T follicular helper cell (primary cell): ENCODE measurements at places on chromosomes 4 and X.

DNA sequence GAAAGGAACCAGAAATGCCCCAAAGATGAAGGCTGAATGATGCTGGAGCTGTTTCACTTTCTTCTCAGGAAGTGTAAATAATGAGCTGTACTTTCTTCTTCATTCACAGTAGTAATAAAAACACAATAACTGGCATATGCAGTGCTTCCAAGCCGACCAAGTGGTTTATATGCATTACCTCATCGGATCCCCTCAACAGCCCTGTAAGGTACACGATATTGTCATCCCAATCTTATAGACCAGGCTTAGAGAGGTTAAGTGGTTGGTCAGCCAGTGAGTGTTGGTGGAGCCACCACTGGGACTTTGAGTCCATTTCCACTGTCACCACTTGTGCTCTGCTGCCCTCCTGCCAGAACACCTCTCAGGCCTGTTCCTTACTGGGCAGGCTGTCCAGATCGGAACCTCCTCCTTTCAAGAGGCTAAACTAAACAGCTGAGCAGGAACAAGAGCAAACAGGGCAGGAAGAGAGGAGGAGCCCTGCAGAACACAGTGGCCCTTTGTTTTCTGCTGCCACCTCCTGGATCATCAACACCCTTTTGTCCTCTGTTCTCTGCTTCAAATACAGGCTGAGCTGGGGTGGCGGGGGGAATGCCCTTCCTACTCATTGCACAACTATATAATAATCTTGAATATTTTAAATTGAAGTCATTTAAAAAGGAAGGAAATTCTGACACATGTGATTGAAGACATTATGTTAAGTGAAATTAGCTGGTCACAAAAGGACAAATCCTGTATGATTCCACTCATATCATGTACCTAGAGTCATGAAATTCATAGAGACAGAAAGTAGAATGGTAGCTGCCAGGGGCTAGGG, 112.5 kb upstream of the ATP6AP2 start:
- DNase-seq = no peak

GRCh38 chr4:6873792-6874461, 35.7 kb upstream of the TBC1D14 start:
- DNase-seq = peak; percentile 69

DNA sequence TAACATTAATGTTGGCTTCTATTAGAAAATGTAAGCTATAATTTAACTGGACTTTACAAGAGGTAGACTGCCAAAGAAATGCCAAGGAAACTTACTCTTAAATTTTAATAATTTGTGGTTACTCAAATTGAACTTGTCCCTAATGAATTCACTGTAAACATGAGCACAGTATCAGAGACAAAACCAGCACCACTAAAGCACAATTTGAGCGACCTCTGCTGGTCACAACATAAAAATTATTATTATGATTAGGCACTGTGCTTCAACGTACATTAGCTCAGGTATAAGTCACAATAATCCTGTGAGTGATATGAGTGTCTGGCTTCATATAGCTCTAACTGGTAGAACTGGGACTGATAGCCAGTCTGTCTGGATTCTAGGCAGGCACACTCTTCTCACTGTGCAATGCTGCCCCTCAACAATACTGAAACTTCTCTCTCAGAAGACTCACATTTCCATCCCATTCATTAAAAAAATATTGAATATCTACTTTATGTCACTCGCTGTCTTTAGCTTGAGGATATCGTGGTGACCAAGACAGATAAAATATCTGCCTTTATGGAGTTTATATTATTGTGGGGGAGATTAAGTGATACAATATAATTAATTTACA, 8.0 kb downstream of the NUDT6 start:
- DNase-seq = no peak

DNA sequence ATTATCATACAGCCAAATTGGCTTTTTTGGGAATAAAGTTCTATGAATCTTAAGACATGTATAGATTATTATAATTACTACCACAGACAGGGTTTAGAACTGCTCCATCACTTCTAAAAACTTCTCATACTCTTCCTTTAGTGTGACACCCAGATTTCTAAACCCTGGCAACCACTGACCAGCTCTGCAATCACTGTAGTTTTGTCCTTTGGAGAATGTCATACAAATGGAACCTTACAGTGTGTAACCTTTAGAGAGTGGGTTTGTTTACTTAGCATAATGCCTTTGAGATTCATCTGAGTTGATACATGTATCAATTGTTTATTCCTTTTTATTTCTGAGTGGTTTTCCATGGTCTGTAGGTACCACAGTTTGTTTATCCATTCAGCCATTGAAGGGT, 95.0 kb downstream of the TMEM164 start:
- no peak for DNase-seq

DNA sequence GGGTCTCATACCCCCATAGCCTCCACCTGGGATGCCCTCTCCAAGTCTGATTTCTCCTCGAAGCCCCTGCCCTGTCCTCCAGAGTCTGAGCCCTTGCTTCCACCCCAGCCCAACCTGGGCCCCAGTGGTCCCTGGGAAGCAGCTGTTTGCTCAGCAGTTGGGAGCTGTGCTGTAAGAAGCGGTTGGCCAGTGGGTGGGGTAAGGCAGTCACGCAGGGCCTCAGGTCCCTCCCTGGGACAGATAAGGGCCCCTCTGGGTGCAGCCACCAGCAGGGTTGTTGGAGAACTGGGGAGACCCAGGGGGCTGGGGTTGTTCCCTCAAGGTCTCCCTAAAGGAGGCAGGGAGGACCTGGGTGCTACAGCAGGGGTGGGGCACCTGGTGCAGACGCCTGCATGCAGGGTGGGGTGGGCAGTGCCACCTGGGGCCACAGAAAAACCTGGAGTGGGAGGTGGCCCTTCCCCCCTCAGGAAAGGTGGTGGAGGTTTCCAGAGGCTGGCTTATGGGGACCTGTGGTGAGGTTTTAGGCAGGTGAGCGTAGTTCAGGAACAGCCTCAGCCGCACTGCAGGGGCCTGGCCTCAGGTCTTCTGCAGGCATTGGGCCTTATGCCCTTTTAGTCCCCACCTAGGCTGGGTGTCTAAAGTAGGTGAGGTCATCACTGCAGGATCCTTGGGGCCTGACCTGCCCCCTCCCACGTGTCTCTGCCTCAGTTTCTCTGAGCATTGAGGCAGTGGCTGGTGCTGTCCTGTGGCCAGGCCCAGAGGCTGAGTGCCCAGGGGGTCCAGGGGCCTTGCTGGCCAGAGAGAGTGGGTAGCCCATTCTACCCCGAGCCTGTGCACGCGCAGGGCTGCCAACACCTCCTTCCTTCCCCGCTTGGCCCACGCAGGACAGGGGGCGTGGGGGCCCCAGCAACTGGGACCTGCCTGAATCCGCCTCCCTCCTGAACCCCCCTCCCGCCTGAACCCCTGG, 3.1 kb upstream of the SLC26A1 start:
- DNase-seq = no peak

GRCh38 chrX:42803320-42803719, 25.4 kb upstream of the PPP1R2C start:
- DNase-seq = no peak

DNA sequence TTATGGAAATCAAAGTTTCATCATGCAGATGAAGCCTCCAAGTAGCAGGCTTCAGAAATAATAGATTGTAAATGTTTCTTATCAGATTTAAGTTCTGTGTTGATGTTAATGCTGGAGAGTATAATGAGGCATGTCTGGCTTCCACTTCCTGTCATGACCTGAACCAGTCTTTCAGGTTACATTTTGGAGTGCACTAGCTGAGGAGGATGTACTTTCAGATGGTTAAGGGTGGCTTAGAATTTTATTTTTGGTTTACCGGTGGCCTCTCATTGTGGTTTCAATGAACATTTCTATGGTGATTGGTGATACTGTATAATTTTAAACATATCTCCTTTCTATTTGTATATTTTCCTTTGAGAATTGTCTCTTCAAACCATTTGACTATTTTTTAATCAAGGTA, 890.4 kb downstream of the SH3BGRL start:
- no peak for DNase-seq

GRCh38 chr4:17769406-17770174, 11.8 kb downstream of the FAM184B start:
- no peak for DNase-seq

GRCh38 chrX:7108030-7108429, 39.5 kb upstream of the STS start:
- DNase-seq = no peak

DNA sequence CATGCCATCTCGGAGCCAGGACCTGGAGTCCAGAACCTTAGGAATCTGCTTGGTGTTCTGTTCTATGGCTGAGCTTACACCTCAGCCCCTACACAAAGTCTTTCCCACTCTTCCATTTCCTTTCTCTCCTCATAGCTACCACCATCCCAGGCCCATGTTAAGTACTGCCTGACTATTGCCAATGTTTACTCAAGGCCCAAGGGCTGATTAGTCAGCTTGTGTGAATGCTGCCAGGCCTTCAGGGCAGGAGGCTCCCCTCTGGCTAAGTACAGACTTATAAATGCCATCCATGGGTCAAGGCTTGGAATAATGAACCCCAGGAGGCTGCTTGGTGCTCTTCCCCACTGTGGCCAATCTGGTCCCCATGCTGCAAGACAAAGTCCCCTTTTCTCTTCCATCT, 411.6 kb upstream of the MAGEB18 start:
- no peak for DNase-seq

GRCh38 chr4:77496457-77496856, 109.2 kb upstream of the CXCL13 start:
- no peak for DNase-seq

- no peak for DNase-seq
These were observed 59.5 kb downstream of the RXFP1 start for GRCh38 chr4:158581161-158581560.

- DNase-seq = no peak
These were observed 74.8 kb downstream of the IL15 start for GRCh38 chr4:141711211-141711610.

DNA sequence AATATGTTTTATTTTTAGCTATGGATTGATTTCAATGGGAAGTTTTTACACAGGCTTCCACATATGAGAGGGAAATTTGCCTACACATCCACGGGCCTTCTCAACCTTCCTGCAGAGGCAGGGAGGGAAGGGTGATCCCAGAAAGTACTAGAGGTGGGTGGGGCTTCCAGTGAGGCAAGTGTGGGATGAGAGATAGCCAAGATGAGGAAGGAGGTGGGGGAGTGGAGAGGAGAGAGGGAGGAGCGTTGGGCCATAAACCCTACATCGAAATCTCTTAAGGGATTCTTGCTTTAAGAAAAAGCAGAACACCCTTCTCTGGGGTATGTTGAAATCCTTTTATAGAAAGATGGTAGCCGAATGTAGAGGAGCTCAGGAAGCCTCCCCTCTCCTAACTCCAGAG, 19.0 kb downstream of the NKX6-1 start:
- DNase-seq = no peak

- DNase-seq = no peak
These were observed 1833.2 kb upstream of the PCDH7 start for GRCh38 chr4:28886934-28887333.

GRCh38 chrX:9420275-9421265, 44.3 kb upstream of the TBL1X start:
- DNase-seq = no peak

DNA sequence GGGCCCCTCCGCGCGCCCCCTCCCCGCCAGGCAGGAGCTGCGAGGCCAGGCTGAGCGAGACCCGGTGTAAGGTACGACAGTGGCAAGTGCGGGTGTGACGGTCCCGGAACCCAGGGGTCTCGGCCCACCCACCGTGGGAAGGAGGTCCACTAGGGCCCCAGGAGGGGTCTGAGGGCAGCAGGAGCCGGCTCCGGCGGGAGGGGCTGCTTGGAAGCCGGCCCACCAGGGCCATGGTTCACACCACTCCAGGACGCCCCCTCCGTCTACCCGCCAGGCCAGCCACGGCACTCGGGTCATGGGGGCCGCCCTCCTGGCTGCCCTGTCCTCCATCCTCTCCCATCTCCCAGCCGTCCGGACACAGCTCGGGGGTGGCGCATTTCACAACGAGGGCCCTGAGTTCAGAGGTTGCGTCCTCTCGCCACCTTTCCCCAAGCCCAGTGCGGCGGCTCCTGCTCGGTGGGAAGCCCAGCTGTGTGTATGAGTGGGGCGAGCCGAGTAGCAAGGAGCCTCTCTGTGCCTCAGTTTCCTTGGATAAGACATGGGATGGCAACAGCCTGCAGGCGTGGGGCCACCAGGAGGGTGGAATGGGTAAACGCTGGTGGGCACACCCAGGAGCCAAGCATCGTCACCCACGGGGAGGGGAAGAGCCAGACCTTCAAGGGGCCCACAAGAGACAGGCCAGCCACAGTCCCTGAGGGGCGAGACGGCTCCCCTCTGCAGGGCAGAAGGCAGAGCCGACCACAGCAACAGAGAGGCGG, 81.3 kb downstream of the FAM53A start:
- no peak for DNase-seq

- DNase-seq = no peak
These were observed 274.3 kb upstream of the PPARGC1A start for GRCh38 chr4:24164054-24164693.

- DNase-seq = no peak
These were observed 29.7 kb upstream of the WFS1 start for GRCh38 chr4:6239968-6240367.

- no peak for DNase-seq
These were observed 5.1 kb downstream of the SETD7 start for GRCh38 chr4:139550724-139551429.

- no peak for DNase-seq
These were observed 318.3 kb downstream of the SPIN4 start for GRCh38 chrX:63032811-63033210.

DNA sequence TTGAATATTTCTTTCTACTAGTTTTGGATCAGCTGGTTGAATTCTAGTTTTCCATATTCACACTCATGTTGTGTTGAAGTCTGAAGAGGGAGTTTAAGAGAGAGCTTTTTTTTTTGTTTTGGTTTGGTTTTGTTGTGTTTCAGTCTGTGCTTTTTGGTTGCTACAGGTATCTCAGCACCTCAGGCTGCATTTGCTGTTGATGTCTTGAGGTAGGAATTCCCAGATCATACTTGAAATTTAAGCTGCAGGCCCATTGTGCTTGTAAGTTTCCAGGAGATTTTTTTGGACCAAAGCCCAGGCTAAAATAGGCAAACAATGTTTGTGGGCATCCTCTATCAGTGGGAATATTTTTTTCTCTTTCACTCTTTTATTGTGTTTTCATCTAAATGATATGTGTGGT, 190.2 kb upstream of the AGA start:
- DNase-seq = no peak

DNA sequence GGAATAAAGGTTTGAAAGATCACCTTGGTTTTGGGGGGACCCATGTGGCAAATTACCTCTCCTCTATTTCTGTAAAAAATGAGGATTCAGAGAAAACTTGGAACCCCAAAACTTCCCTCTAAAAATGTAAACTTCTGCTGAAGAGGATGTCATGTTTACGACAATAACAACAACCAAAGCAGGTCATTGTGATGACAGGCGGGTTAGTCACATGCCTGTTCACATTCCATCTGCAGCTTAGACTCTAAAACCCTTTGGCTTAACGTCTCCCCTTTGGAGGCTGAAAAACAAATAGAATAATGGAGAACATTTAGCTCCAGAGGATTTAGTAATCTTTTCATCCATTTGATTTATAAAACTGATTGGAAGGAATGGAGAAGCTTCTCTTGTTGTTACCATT, 75.0 kb upstream of the FAM9C start:
- no peak for DNase-seq

GRCh38 chr4:18021470-18021719, 160 bp downstream of the LCORL start:
- no peak for DNase-seq

DNA sequence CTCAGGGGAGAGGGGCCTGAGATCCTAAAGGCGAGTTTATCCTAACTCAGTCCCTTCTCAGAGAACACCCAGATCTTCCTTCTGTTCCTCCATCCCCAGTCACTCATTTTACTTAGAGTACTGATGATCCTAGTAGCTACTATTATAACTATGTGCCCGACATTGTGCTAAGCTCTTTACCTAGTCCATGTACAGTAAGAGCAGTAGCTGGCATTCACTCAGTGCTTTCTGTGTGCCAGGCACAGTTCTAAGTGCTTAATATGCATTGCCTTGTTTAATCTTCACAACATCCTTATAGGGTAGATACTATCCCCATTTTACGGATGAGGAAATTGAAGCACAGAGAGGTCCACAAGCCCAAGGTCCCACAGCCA, 58.3 kb downstream of the FRMPD3 start:
- DNase-seq = no peak
